Activated CD8-positive, alpha-beta T cell treated with anti-CD3 and anti-CD28 coated beads for 36 hours (primary cell): ENCODE measurements at places on chromosomes 7 and 10.

DNA sequence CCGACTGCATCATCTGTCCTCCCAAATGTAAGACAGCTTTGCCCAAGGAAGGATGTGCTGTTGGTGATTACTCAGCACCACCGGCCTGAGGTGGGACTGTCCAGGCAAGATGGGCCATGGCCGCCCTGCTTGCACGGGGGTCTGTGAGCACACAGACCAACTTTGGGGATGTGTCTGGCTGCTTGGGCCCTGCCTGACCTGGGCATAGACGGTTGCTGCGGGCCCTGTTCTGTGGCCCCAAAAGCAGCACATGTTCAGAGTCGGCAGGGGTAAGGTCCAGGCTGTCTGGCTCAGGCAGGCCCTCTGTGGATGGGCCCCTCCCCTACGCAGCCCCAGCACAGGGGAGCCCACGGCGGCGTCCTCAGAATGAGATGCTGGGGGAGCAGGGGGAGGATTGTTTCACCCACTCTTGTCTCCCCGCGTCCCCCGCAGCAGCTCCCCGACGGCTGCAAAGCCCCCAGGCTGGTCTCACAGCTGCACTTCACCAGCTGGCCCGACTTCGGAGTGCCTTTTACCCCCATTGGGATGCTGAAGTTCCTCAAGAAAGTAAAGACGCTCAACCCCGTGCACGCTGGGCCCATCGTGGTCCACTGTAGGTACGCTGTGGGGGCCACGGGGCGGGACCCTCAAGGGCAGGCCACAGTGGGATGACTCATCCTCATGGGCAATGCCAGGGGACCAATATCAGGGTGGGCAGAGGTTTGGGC lies 58.4 kb downstream of the MKI67 start:
- DNase-seq, result no peak

GRCh38 chr7:73314271-73314670 lies 5.6 kb upstream of the NSUN5 start:
- DNase-seq, result no peak

DNA sequence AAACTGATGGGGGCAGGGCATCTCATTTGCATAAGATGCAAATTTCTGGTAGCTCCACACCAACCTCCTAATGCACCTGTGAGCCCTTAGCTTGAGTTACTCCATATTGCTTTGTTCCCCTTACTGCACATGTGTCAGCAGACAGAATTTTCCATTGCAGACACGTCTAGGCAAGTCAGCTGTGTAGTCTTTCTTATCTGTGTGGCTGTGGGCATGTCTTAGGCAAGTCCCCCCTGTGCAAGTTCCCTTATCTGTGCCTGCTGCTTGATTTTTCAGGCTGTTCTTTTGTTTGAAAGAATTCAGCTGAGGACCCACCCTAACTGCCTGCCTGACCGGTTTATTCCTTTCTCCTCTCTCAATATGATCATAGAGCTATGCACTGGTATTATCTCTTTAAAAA lies 28.5 kb upstream of the TRIM24 start:
- DNase-seq, result no peak

DNA sequence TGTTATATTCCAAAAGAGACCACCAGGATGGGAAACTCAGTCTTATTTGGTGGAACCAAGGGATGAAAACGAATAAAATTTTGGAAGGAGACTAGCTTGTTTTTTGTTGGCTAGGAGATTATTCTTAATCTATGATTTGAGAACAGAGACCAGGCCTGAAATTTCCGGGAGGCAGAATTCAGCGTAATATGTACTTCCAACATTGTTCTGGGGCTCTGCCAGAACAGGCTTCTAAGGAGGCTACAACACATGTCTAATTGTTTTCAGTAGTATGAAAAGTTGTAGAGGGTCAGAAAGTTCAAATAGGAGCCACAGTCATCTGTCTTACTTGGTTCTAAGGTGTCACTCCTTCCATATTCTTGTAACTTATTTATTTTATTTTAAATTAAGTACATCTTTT lies 1.7 kb downstream of the DDX21 start:
- DNase-seq, result no peak

DNA sequence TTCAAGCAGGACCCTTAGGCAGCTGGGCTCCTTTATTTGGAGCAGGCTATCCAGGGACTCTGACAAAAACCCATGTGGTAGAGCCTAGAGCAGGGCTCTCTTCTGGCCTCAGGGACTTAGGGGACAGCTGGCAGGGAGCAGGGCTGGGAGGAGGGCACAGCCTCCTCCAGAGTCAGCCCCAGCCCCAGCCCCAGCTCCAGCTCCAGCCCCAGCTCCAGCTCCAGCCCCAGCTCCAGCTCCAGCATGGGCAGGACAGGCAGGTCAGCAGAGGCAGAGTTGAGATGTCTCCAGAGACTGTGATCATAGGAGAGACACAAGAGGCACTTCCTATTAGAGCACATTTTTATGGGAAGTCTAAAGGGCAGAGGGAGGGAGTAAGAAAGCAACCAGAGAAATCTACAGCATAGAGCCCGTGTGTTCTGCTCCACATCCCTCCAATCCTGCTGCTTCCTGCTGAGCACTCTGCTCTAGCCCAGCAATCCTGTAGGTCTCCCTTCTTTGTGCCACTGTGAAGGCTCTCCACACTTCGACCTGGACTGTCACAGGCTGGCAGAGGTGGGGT lies 13.3 kb upstream of the C10orf53 start:
- DNase-seq, result no peak

- DNase-seq, result no peak
Observed at GRCh38 chr10:24681572-24682088, 42.1 kb downstream of the ARHGAP21 start.

DNA sequence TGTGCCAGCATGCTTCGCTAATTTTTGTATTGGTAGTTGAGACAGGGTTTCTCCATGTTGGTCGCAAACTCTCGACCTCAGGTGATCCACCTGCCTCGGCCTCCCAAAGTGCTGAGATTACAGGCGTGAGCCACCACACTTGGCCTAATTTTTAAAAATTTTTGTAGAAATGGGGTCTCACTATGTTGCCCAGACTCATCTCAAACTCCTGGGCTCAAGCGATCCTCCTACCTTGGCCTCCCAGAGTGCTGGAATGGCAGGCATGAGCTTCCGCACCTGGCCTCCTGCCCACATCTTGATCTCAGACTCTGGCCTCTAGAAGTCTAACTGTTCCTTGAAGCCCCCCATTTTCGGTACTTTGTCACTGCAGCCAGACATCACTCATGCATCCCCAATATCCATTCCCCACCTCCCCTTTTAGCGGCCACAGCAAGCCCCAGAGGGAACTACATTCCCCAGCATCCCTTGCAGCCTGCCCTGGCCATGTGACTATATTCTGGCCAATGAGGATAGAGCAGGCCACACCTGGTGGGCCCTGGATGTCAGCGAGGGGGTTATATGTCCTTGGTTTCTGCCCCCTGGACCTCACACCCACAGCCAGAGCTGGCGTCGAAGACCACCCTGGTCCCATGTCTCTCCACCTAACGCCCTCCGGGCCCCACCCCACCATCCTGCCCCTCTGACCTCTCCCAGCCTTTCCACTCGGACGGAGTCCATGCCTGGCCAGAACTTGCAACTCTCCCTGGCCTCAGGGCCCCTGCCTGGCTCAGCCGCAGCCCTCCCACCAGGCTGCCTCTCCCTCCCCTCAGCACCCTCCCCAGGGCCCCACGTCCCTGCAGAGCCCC lies 33.8 kb downstream of the MICALL2 start:
- DNase-seq, result peak; percentile 19

GRCh38 chr10:81135851-81136250 lies 598.1 kb downstream of the SH2D4B start:
- no peak for DNase-seq

GRCh38 chr10:115818012-115818411 lies 455.0 kb downstream of the GFRA1 start:
- no peak for DNase-seq

GRCh38 chr7:47383072-47383471 lies 198.8 kb downstream of the TNS3 start:
- DNase-seq, result no peak

DNA sequence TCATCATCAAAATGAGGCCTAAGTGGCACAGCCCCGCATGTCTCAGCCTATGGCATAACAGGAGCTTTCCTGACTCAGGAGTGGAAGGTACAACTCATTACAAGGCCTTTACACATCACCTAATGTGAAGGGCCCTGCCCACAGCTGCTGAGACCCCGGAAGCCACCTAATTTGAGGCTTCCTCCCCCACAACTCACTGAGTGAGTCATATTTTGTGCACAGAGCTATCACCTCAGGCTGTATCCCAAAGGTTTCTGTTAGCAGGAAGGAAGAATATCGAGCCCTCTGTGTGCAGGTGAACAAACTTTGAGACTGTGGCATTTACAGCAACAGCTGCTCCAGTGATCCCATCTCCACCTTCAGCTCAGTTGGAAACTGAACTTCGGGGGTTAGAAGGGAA lies 20.6 kb downstream of the HTR5A start:
- DNase-seq, result peak; percentile 73

GRCh38 chr7:134774119-134774518 lies 5.3 kb upstream of the CALD1 start:
- no peak for DNase-seq

DNA sequence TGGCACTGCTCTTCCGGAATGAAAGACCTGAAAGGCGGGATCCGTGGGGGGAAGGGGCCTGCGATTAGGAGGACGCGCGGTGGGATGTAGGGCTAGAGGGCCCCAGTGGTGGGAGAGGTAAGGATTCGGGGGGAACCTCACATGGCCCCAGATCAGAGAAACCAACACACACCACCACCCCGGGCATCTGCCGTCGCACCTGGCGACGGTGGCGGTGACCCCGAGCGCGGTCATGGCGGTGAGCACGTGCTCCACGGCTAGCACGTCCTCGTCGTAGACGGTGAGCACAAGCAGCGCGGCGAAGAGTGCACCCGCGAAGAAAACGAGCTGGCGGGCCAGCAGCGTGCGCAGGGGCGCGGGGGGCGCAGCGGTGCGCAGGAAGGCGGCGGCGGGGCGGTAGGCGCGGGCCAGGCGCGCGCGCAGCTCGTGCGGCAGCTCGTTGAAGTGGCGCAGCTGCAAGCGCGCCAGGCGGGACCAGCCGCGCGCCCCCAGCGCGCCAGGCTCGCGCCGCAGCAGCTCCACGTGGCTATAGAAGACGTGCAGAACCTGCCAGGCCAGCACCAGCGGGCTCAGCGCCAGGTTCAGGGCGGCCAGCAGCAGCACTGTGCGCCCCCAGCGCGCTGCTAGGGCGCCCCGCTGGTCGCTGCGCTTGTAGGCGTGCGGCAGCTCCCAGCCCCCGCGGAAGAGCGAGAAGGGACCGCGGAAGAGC lies 5.7 kb downstream of the ATG9B start:
- DNase-seq, result peak; percentile 68

DNA sequence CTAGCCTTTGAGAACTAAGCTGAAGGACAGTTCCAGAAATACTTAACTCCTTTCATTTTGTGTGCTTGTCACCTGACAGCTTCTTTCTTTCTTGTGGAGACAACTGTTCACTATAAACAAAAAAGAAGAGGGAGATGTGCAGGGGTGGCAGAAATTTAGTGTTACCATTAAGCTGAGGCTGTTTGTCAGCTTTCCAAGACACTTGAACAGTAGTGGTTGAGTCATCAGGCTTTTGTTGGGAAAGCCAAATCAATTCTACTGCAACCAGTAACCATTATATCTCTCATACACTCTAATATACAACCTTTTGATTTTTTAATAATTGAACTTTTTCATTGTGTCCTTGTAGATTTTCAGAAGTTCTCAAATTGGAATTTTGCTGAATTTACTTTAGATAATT lies 75.3 kb downstream of the POLL start:
- no peak for DNase-seq

DNA sequence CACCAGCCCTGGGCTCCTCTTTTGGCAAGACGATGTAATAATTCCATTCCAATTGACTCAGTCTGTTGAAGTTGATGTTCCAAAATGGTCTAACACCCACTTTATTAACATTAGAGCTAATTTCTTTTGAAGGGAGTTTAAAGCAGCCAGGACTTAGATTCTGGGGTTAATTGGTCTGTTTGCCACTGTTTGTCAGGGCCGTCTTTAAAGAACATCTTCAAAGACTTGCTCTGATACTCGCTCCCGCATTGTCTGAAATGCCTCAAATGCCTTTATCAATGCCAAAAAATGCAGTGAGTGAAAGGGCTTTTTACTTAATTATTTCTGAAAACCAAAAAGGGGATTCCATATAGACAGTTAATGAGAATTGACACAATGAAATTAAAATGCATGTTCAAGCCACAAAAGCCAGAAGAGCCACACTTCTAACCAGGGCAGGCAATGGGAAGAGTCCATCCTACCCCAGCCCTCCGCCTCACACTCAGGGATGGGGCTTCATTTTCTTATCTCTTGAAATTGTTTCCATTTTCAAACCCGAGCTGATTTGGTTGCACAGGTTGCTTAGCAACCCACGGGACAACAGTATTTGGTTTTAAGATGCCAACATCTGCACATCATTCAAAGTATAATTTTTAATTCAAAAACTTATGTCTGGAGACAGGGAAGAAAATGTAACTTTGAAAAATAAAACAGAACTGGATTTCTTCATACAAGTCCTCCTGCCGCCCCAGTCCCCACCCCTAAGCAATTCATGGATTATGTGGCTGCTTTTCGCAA lies 163.0 kb downstream of the FGFR2 start:
- DNase-seq, result no peak

- no peak for DNase-seq
Observed at GRCh38 chr10:116015583-116016333, 257.2 kb downstream of the GFRA1 start.

GRCh38 chr10:44899450-44900080 lies 11.6 kb upstream of the TMEM72 start:
- no peak for DNase-seq

DNA sequence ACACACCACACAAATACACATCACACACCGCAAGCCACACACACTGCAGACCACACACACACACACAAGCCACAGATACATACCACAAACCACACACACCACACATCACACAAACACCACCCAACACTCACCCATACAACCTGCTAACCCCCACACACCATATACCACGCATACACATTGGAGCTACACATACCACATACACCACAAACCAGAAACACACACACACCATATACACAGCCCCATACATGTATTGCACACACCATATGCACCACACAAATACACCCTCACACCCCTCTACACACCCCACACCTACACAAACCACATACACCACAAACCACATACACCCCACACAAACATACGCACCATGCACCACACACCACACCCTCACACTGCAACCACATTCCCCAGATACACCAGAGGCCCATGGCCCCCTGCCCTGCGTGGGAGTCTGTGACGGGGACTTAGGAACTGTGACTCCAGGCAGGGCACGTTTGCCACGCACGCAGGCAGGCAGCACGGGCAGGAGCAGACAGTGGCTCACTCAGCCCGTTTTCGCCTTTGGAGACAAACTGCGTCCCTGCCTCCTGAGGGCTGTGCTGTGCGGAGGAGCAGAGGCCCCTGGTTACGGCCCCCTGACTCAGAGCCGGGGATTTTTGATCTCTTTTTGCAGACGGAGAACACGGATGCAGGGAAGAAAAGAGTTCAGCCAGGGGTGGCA lies 52.6 kb downstream of the TMEM209 start:
- peak; percentile 33 for DNase-seq

GRCh38 chr7:114242992-114243507 lies 171.6 kb upstream of the FOXP2 start:
- DNase-seq, result no peak

DNA sequence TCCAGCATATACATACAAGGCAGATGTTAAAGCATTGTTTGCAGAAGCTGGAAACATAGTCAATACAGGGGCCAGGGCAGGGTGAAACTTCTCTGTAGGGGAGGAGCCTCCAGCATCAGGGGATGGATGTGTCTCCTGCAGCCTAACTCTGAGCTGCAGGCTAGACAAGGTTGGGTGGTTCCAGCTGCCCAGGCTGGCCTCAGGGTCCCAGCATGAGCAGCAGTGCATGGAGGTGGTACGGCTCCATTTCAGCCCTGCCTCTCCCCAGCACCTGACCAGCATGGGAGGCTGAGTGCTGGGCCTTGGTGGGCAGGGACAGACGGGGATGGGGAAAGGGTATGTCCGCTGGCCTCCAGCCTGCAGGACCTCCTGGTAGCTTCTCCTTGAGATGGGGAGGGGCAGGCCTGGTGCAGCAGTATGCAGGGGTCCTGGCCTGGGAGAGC lies 7.4 kb upstream of the TBRG4 start:
- no peak for DNase-seq
